ENCODE measurements at places on chromosomes 2 and 18. TPM values are rescaled to one million over a fixed set of nuclear protein-coding genes. Genes with fewer than 3 reads are reported as not detected.

The GIGYF2 gene
- 74.6 TPM for total RNA-seq

The CROCC2 gene
- not detected for total RNA-seq

The MFSD6 gene
- 45.8 TPM for total RNA-seq

The LIMS4 gene
- total RNA-seq = 0.12 TPM

The CCBE1 gene
- total RNA-seq = 0.02 TPM

The ALLC gene
- total RNA-seq = not detected

The LINC00305 gene
- total RNA-seq = not detected

The NEDD4L gene
- 3.4 TPM for total RNA-seq

The NETO1 gene
- not detected for total RNA-seq

The CPS1 gene
- 0.18 TPM for total RNA-seq

The MC5R gene
- not detected for total RNA-seq

The NTSR2 gene
- total RNA-seq = not detected

The ECEL1 gene
- 0.12 TPM for total RNA-seq

The KCNE4 gene
- not detected for total RNA-seq

The SLC16A14 gene
- total RNA-seq = 3.1 TPM

The TMEM178A gene
- not detected for total RNA-seq

The ACTG2 gene
- total RNA-seq = 0.26 TPM

The ABCG5 gene
- total RNA-seq = not detected

The AQP12A gene
- not detected for total RNA-seq

The DNAJB2 gene
- total RNA-seq = 40.8 TPM

The CCDC121 gene
- total RNA-seq = 0.66 TPM

The GAREM2 gene
- total RNA-seq = 6.1 TPM

The CDKL4 gene
- not detected for total RNA-seq

The STARD6 gene
- total RNA-seq = 0.54 TPM

The SELENOI gene
- 66.6 TPM for total RNA-seq

The MFSD2B gene
- 0.12 TPM for total RNA-seq
